Activated CD4-positive, alpha-beta T cell treated with anti-CD3 and anti-CD28 coated beads, Interleukin-2, Interleukin-6, amounts not matched to agents 100 ng/mL and 50 ng/mL, durations not matched to agents 16 hours and 8 hours (primary cell): ENCODE measurements at places on chromosomes 11 and 22.

DNA sequence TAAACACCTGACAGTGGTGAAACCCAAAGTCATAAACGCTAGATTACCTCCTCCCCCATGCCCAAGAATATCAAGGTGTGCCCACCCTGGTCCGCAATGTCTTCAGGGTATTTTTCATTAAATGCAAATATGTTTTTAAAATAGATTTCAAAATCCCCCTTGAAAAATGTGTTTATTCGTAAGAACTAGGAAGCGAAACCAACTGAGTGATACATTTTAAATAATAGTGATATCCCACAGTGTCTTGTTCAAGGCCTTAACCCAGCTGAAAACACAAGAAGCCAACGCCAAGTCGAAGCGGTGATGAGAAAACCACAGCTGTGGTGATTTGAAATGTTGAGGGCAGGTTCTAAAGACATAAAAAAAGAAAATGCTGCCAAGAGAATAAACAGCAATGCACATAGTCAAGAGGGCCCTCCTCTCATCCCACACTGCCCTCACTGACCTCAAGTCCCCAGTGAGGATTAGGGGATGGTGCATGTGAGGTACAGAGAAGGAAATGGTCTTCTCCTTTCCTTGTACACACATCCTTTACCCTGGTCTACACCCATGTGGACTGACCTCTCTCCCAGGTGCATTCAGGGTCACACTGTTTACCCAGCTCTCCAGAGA is 25.5 kb downstream of the KCNJ1 start:
- DNase-seq, result no peak

- no peak for DNase-seq
These were observed at the start of gene CCDC81 for GRCh38 chr11:86374586-86374985. Gene CCDC81, plus strand, starts transcription at chr11:86374887. Its CDS starts 277 bp downstream, at chr11:86375164.

DNA sequence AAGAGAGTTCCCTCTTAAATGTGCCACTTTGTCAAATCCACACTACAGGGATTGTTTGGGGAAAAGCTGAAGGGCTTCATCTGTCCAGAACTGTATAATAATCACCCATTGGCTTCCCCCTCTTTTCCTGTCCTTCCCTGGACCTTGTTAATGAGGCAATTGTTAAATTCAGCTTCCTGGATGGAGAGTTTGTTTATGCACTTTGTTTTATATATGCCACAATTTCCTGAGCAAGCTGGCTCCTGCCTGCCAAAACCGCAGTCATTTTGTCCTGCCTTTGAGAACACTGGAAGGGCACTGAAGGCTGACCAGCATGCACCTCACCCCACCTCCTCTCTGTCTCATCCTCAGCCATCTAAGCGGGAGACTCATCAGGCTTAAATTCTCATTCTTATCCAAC is 86.2 kb downstream of the MSANTD4 start:
- no peak for DNase-seq

DNA sequence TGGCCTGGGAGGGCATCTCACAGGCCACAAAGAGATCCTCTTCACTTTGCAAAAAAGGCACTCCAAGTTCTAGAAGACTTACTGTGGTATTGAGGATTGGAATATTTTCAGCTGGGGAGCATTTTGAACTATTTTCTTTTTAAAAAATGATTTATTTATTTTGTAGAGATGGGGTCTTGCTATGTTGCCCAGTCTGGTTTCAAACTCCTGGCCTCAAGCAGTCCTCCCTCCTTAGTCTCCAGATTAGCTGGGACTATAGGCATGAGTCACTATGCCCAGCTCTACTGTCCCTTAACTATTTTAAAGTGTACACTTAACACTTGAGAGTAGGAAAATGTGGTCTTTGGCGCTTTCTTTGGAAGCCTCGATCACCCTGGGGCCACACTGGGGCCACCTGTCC is 24.9 kb upstream of the DGCR8 start:
- DNase-seq, result no peak

DNA sequence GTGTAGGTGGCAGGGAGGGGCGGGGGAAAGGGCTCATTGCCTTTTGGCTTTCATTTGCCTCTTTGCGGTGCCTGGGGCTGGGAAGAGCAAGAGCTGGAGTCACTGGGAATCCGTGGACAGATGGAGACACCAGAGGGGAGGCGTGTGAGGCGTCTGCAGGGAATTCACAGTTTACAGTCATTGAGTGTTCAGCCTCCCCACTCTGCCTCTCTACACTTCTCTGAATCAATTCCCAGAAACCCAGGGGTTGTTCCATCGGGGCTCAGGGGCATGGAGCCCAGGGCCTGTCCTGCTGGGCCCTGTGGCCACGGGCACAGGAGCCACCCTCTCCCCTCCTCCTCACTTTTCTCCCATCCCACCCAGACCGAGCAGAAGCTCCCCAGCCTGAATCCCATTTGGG is 160.5 kb upstream of the NAV2 start:
- DNase-seq, result no peak

GRCh38 chr11:11345099-11345498 is 8.0 kb downstream of the CSNK2A3 start:
- DNase-seq, result no peak

- DNase-seq, result peak; percentile 84
These were observed 113.4 kb upstream of the CRYBB3 start for GRCh38 chr22:25085930-25086901.

DNA sequence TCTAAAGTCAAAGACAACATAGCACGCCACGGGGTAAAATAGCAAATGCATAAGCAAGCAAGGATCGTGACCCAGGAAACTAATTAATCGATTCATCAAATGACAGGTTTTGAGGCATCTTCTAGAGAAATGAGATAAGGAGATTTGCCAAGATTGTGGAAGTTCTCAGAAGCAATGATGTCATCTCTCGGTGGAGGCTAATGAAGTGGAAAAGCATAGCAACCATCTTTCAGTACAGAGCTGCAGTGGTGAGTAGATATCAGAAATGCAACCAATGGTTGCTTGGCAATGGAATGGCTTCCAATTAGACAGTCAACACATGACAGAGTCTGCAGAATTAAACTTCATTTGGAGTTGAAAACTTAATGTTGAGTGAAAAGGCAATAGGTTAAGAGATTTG is 116.0 kb downstream of the KIRREL3 start:
- no peak for DNase-seq

- peak; percentile 94 for DNase-seq
These were observed 461 bp upstream of the EED start for GRCh38 chr11:86244063-86244521.

DNA sequence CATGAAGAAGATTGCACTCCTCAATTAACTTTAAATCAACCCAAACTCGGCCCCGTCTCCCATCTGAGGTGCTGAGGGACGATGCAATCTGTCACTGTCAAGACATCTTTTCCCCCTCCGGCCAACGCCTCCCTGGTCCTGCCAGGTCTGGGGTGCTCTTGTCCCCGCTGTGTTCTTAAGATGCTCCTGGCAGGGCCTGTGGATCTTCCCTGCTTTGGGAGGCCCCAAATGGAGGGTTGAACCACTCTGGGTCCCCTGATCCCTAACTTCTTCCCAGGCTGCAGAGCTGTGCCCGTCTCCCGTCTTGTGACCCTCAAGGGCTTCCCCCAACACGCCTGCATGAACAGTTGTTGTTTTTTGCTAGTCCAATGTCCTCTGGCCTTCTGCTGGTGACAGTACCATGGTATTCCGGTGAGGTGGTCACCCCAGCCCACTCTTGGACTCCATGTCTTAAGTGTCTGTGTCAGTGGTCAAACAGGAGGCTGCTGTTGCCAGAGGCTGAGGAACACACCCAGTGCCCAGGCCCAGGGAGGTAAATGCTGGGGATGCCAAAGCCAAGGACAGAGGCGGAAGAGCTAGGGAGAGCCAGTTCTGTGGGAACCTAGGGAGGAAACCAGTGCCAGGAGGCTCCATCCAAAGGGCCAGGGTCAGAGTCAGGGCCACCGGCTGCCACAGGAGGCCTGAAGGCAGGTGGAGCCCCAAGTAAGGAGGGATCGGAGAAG is 70.6 kb upstream of the SHANK2 start:
- no peak for DNase-seq

DNA sequence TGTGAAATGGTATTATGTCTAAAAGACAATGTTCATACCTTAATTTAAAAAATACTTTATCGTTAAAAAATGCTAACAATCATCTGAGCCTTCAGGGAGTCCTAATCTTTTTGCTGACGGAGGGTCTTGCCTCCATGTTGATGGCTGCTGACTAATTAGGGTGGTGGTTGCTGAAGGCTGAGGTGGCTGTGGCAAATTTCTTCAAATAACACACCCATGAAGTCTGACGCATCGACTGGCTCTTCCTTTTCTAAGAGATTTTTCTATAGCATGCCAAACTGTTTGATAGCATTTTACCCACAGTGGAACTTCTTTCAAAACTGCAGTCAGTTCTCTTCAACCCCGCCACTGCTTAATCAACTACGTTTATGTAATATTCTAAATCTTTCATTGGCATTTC is 33.6 kb downstream of the TCF20 start:
- DNase-seq, result no peak

GRCh38 chr11:33719587-33719986 is 16.6 kb downstream of the CD59 start:
- DNase-seq, result no peak

DNA sequence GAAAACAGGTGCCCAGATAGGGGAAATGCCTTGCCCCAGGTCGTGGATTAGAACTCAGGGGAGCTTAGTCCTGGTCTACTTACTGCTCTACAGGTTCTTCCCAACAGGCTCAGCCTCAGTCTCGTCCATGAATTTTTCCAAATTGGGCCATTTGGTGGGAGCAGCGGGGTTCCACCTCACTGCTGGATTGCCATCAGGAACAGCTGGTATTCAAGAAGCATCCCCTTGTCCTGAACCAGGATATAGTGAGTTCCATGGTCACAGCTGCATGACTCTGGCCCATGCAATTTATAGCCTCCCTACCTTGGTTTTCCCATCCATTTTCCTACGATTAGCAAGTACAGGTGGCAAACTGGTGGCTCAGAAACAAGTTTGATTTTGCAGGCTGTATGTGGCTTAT is 6.6 kb upstream of the UBE2L6 start:
- no peak for DNase-seq

DNA sequence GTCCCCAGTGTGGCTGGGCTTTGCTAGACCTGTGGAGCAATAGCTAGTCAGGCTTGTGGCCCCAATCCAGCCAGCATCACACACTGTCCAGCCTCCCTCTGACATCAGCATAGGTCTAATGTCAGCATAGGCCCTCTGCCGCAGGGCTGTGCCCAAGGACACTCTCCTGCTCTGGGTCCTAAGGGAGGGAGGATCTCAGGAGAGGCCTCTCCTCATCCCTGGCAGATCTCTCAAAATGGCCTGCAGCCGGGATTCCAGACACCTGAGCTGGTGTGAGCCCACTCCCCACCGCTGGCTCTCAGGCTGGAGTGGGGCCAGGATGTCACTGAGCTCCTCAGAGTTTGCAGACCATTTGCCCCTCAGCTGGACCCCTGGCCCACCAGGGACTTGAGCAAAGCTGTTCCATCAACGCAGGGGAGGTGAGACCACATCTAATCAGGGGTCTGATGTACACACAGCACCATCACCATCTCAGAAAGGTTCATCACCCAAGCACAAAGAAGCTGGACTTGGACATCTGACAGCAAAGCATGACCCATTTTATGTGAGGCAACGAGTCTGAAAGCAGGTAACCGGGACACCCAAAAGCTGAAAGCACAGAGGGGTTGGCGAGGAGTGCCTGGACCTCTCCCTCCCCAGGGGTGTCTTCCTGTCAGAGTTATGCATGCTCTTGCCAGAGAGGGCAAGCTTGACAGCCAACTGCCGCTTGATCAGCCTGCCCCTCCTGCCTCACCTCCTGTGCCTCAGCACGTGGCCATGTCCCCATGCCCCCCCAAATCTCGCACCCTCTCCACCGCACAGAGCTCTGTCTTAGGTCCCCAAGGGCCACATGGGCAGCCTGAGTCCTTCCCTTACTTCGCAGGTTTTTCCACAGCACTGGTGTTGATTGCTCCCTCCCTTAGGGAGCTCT is 69.7 kb upstream of the SEPTIN5 start:
- DNase-seq, result no peak

- DNase-seq, result no peak
These were observed 16.2 kb upstream of the CTTN start for GRCh38 chr11:70381872-70382861.

- DNase-seq, result no peak
These were observed 32.4 kb downstream of the CREB3L1 start for GRCh38 chr11:46309814-46310259.

DNA sequence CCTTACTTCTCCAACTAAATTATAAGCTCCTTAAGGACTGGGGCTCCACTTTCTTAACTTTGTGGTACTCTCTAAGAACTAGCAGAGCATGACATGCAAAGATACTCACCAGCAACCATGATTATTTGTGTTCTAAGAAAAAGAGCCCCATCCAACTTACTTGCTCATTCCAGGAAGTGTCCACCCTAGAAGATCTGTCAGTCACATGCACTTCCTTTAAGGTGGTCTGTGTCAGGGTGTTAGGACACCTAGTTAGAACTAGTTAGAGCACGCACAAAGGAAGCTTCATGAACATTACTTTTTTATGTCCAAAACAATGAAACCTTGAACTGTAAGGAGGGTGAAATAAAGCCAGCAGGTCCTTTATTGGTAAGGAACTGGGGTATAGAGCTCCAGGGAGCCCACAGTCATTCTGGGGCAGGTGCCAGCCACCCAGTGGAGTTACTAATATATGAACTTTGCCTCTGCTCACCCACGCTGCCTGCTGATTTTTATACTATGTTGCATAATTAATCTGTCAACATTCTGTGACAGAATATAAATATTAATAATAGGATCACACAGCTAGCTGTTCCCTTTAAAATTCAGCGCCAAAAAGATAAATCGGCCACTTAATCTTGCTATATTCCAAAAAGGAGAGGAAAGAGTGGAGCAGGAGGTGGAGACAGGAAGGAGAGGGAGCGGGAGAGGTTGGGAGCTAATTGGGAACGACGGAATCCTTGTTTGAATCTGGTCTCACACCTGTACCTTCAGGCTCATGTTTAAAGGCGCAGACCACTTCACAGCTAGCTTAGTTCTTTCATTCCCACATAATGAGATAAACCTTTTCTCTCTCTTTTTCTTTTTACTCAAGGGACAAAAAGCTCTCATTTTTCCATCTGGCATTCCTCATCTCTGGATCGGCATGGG is 755.0 kb downstream of the OPCML start:
- no peak for DNase-seq

- peak; percentile 47 for DNase-seq
These were observed 41.8 kb upstream of the TH start for GRCh38 chr11:2213384-2213842.

GRCh38 chr11:73423506-73423905 is 47.3 kb downstream of the RELT start:
- DNase-seq, result no peak

DNA sequence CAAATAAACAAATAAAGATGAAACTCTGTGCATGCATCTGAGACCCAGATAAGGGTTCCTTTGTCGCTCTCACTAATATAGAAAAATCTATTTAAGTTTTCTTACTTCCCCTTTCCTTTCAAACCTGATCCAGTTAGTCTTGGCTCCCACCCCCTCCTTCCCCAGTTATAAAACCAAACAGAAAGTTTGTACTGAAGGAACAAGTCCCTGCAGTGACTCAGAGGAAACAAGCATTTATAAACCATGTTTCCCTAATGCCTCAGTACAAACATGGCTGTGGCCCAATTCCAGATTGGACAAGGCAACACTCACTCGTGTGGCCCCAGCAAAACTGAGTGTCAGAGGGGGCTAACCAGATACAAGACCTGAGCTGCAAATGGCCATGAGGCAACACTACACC is 65.5 kb upstream of the ARHGAP20 start:
- DNase-seq, result no peak
